ENCODE measurements at places on chromosomes 12 and 14.
A peak's percentile ranks its signal among the peaks of the same experiment; 100 is the strongest.

DNA sequence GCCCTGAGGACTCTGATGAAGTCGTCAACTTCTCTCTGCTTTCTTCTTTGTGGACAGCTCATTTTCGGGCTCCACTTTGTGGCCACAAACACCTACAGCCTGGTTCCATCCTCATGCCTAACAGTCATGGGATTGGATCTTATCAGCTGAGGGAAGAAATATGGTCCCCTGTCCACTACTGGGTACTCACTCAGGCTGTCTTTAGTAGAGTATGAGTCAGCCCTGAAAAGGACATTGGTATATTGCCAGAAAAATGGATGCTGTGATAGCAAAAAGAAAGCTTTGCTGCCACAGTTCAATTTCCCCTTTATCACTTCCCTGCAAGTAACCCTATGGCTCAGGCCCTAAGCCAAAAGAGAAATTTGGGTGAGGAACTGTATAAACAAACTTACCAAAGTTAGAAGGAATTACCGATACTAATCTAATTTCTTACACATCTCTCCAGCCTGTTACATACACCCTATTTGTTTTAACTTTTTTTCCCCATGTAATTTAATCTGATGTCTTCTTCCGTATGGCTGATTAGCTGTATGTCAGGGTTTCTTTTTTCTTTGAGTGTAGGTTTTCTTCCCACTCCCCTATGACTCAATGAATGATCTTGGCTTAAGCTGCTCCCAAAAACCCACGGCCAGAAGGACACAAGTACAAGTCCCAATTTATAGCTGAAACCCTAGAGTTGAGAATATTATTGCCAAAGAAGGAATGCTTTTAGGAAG lies 29.1 kb downstream of the MTHFD1 start:
- DNase-seq = no peak

DNA sequence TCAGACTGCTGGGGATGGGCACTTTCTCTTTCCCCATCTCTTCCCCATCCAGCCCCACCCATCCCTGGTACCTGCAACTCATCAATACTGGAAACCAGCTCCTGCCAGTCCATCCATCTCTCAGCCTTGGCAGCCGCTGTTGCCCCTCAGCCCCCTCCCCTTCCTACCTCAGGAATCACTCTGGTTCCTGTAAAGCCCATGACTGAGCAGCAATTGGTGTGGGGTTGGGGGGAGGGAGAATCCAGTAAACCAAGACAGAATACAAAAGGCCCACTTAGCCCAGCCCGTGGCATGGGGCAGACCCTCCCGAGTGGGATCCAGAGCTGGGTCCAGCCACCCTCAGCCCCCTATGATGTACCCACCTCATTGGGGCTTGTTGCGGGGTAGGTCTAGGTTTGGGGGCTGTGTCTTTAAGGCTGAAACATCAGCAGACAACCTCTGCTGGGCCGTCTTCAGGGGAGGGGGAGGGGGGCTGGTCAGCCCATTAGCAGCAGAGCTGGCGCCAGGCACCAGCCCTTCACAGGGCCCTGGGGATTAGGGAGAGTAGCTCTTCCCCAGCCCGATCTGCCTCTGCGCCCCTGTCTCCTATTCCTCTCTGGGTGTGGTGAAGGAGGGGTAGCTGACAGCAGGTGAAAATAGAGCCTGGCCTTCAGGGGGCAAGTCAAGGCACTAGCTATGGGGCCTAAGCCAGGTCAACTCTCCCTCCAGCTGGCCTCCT lies 702 bp upstream of the PRPH start:
- DNase-seq = no peak

DNA sequence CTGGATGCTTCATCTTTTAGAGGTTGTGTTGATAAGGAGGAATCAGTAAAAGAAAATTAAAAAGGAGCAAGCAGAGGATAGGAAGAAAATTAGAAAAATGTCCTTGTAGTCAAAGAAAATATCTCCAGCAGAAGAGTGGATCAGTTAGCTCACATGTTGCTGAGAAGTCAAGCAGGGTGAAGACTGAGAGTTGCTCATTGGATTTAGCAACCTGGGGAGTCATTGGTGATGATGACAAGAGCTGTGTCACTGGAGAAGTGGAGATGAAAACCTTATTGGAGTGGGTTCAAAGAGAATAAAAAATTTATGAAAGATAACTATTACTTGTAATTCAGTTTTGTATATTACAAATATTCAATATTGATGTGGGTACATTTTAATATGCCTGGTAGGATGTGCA lies 9.8 kb downstream of the FRMD6 start:
- no peak for DNase-seq

DNA sequence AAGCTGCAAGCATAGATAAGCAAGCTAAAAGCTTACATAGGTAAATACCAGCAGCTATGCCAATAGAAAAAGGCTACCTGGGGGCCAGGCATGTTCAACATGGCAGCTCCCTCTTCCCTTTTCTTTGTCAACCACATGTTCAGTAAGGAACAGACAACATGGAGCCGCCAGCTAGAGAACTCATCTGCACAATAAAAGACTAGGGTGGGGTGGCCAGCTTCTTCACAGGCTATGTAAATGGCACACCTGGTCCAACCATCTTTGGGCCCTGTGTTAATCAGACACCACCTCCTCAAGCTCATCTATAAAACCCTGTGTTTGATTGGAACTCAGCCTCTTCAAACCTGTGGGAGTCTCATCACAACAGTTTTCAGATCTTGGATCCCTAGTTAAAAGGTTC lies 129.7 kb upstream of the TMPO start:
- no peak for DNase-seq

GRCh38 chr12:94109160-94109559 lies 39.2 kb upstream of the PLXNC1 start:
- DNase-seq = peak; percentile 35

DNA sequence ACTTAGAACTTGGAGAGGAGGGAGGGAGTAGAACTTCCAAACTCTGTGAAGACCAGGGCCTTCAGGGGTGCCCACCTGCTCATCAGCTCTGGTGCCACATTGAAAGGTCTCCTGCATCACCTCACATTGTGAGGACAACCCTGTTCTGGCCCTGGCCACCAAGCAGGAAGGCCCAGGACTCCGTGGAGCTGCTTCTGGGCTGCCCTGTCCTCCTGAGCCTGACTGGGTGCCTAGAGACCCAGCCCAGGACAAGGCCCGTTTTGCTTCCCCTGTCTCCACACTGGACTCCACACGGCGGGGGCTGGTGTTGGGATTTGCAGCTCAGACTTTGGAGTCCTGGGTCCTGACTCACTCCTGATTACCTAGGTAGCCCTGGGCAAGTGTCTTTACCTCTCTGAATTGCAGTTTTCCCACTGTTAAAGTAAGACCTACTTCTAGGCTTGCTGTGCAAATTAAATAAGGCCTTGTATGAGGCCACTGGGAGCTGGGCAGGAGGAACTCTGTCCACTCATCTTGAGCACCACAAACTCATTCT lies 12.5 kb upstream of the KRT82 start:
- DNase-seq = no peak

DNA sequence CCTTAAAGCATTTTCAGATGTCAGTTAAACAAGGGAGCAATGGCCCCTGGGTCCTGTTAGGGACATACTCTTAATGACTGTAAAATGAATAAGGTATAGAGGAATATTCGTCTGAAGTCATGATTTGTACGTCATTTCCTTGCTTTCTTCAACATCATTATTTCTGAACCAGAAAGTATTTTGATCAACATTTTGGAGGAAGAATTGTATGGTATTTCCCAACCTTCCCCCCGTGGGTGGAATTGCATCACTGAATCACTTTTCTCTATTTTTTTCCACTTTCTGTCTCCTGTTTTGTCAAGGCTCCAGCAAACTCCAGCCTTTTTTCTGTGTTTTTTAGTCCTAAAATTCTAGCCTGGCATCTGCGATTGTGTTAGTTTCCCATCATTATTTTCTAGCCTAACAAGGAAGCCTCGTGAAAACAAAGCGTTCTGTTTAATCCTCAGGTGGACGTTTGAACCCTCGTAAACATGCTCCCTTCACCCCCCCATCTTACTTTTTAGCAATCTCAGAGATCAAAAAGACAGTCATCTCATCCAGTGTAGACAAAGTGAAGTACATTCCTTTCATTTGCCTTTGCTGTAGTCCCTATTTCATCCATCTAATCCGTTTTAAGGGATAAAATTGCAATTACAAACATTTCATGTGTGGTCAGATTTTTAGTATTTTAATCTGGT lies 62.3 kb downstream of the ETV6 start:
- DNase-seq = no peak

- no peak for DNase-seq
These were observed 105.3 kb upstream of the RTL1 start for GRCh38 chr14:101008631-101009336.

DNA sequence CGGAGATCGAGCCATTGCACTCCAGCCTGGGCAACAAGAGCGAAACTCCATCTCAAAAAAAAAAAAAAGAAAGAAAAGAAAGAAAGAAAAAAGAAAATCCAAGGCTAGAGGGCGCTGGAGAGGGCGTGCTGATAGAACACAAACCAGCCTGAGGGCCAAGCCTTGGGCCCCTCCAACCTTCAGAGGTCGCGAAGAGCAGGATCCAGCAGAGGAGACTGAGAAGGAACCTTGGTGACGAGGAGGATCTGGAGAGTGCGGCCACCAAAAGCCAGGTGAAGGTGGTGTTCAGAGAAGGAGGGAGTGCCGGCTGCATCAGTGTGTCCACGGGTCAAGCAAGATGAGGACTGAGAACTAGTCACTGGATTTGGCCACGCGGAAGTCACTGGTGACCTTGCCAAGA lies 4.1 kb upstream of the DYNC1H1 start:
- DNase-seq = no peak

DNA sequence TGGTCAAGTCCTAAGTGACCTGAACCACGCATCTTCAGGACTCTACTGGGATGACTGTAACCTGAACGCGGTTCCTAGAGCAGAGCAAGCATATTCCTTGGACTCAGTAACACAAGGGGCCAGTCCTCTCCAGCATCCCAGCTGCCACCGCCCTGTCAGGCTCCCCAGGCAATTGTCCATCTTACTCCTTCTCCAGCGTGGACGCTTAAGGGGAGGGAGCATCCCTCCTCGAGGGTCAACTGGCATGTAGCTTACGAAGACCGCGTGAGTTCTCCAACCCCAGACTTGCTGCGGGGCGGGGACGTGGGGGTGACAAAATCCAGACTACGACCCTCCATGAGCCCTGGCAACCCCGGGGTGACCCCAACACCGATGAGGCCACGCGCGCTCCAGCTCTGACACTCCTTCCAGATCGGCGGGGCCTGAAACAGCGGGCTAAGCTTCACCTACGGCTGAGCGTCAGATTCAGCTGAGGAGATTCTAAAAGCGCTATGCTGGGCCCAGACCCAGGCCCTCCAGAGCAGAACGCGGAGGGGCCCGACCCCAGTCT lies 846 bp upstream of the MTHFD1 start:
- DNase-seq = peak; percentile 5

GRCh38 chr14:105148604-105149145 lies 19.9 kb downstream of the JAG2 start:
- DNase-seq = no peak

DNA sequence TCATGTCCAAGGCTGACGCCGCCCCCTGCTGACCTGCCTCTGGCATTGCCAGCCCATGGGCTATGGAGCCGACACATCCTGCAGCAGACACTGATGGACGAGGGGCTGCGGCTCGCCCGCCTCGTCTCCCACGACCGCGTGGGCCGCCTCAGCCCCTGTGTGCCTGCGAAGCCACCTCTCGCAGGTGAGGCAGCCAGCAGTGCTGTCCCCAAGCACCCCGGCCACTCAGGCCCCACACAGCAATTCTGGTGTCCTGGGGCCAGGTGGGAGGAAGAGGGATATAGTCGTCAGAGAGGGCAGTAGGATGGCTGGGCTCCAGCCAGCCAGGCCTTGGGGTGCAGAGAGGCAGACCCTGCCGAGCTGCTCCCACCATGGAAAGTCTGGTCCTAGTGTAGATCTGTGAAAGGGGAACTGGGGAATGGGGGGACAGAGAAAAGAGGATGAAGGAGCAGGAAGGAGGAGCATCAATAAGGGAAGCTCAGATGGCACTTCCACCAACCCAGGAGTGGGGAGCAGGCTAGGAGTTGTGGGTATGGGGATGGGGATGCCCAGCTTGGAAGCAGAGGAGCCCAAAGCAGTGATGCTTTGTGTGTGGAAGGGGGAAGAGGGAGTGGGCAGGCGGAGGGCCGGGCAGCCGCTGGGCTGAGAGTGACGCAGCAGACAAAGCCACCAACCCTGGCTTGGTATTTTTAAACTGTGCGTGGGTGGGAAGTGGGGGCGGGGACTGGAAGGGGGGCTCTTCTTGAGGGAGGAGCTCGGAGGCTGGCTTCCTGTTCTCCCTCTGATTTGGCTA lies 4.7 kb downstream of the NAB2 start:
- peak; percentile 58 for DNase-seq

DNA sequence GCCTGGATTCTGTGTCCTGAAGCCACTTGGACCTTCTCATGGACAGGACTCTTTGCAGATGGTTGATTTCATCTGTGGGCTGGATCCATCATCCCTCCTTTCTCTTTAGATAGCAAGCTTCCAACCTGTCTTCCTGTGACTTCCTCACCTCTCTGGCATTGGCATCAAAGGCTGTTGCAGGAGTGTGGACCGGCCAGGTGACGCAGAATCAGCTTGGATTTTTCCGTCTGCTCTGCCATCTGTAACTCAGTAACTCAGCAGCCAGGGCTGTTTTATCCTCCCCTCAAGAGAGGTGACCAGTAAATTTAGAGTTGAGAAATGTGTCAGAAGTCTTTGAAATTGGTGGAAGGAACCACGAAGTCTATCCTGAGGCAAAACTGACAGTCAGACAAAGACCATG lies 701.7 kb upstream of the TMEM132C start:
- DNase-seq = no peak

DNA sequence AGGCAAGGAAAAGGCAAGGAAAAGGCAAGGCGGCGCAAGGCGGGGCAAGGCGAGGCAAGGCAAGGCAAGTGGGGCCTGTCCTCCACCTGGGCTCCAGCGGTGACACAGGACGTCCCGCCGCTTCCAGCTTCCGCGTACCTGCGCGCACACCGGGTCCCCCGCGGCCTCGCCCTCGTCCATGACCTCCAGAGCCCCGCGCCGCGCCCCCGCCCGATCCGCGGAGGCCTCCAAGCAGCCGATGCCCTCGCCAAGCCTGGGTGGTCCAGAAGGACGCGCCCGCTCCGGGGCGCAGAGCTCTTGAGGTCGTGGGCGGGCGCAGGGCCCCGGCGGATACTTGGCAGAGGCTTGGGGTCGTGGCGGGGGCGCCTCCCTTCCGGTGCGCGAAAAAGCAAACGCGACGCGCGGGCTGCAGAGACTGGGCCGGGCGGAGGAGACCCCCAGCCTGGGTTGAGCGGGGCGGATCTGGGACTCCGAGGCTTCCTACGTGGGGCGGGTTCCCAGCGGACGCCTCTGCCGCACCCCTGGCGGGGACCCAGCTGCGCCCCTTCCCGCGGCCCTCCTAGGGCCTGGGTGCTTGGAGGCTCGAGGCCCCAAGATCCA lies 60.8 kb upstream of the EIF5 start:
- DNase-seq = no peak

GRCh38 chr14:89501381-89501780 lies 84.3 kb upstream of the FOXN3 start:
- DNase-seq = no peak

DNA sequence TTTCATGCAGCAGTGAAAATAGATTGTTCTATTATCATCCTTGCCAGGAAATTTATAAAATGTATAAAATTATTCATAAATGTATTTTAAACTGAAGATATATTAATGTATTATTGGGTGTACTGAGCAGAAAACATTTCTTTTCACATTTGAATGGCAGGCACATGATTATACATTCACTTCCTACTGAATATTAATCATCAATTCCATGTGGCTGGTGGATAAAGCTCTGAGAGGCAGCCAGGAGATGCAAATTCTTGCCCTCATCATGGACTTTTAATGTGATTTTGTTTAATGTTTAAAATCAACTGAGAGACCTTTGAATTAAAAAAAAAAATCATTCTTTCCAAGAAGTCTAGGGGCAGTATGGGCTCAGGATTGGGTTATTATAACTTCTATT lies 40.8 kb downstream of the ANO6 start:
- no peak for DNase-seq
